ENCODE measurements at places on chromosomes 3 and 15. TPM values are rescaled to one million over a fixed set of nuclear protein-coding genes. Genes with fewer than 3 reads are reported as not detected.

Gene HHATL
- not detected for polyA plus RNA-seq

Gene IL17RE
- polyA plus RNA-seq = 2.0 TPM

Gene SPRED1
- 15.1 TPM for polyA plus RNA-seq

- peak; percentile 91 for DNase-seq
These were observed 26.1 kb upstream of the ZNF280D start for GRCh38 chr15:56759450-56759845.

- DNase-seq = no peak
These were observed 139.3 kb downstream of the PLCH1 start for GRCh38 chr3:155605571-155605970.

DNA sequence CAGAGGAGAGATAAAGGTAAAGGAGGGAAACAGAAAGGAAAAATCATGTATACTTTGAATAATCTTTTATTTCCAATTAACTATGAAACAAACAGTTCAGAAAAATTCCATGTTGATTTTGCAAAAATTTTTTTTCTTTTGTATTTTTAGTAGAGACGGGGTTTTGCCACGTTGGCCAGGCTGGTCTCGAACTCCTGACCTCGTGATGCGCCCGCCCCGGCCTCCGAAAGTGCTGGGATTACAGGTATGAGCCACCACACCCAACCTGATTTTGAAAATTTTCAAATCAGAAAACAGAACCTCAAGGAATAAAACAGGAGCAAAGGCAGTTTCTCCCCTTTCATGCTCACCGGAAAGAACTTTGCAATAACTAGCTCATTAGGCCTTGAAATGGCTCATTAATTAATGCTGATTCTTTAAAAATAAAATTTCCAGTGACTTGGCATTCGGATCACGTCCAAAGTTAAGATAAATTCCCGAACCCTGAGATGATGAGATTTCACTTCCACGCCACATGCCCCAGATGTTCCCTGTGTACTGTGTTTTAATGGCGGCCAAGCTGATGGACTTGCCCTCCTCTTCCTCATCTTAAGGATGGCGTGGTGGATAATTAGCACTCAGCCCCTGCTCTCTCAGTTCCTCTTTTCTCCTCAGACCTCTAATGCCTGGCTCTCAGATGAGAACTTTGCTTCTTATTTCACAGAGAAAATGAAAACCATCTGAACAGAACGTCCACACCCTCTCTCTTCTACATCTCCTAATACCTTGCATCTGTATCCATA is 10.8 kb downstream of the BCL2L10 start:
- no peak for DNase-seq
